GM04503 (cell line): ENCODE measurements at places on chromosomes 6 and 20.
A peak's percentile ranks its signal among the peaks of the same experiment; 100 is the strongest.

GRCh38 chr20:17326096-17326495, 99.3 kb downstream of the PCSK2 start:
- DNase-seq: no peak

- no peak for DNase-seq
Measured at GRCh38 chr6:50270415-50270814, 220.7 kb upstream of the DEFB112 start.

DNA sequence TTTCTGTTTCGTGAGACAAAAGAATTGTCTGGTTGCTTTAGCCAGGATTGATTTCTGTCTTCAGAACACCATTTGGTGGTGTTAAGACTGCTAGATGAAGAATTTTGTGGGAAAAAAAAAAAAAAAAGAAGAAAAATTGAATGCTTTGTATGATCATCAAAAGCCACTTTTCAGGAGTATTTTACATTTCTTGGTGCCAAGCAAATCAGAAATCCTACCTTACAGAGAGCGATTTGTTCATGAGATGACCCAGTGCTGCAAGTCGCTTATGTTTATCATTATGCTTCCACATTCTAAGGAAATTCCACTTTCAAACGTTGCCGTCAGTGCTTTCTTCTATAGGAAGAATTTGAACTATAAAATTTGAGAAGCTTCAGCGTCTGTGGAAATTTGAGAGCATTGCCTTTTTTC, 228.7 kb downstream of the BCKDHB start:
- no peak for DNase-seq

- no peak for DNase-seq
Measured at GRCh38 chr6:87105823-87106222, 10.9 kb upstream of the CGA start.

- DNase-seq: no peak
Measured at GRCh38 chr6:54718541-54719023, 128.0 kb upstream of the FAM83B start.

GRCh38 chr6:7523922-7524321, 17.5 kb upstream of the DSP start:
- DNase-seq: no peak

DNA sequence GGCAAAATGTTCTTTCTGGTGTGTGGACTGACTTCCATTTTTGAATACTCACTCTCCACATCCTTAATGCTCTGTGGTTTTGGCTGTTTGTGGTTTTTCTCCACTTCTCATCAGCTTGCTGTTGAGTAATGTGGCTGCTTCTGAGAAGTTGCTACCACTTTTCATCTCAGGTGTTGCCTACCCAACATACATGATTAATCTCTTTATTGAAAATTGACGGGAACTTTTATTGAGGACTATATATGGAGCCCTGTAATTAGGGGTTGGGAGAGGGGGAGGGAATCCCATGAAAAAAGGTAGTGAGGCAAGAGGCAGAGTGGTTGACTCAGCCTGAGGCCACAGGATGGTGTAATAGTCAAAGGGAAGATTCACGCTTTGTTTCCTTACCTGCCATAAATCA, 17.6 kb downstream of the IL22RA2 start:
- peak; percentile 11 for DNase-seq

DNA sequence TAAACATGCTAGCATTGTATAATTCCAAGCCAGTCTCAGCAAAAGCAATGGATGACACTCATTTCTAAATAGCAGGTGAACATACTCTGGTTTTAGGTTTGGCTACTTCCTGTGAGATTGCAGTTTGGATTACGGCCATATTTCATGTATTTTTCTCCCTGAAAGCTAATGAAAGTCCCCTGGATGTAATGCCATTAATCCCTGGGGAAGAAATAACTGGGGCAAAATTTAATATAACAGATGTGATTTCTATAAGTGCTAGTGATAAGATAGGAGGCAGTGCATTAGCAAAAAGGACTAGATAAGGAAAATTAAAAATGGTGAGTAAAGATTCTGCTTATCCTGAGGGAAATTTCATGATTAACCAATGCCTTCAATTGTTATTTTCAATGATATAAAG, 238.2 kb downstream of the ADGRB3 start:
- no peak for DNase-seq

DNA sequence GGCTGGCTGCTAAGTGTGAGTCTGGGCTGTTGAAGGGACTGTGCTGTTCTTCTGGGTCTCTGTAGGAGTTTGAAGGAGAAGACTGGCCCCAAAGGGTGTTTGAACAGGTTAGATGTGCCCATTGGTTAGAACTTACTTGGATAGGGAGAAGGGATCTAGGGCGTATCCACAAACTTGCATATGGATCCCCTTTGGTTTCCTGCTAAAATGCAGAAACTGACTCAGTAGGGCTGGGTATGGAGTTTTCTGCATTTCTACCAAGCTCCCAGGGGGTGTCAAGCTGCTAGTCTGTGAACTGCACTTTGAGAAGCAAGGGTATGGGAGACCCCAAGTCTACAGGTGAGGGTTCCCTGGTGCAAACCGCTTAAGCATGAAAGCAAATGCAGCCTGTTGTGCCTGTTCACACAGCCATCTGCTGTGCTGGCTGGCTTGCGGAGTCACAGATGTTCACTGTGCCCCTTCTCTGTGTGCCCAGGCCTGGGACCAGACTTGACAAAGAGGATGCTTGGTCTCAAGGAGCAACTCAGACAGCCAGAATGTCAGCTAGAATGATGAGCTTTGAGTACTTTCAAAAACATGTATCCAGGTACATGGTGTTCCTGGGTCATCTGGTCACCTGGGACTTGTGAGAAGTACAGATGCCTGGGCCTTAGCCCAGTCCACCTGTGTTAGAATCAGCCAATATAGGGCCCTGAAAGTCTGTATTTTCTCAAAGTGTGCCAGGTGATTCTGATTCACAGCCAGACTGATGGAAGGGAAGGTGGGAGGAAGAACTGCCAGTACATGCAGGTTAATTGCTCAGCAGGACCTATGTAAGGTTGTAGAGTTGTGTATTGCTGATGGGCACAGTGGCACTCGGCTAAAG, 7.4 kb downstream of the PPP1R16B start:
- DNase-seq: no peak

- no peak for DNase-seq
Measured at GRCh38 chr6:70415247-70415646, 1.9 kb downstream of the FAM135A start.

DNA sequence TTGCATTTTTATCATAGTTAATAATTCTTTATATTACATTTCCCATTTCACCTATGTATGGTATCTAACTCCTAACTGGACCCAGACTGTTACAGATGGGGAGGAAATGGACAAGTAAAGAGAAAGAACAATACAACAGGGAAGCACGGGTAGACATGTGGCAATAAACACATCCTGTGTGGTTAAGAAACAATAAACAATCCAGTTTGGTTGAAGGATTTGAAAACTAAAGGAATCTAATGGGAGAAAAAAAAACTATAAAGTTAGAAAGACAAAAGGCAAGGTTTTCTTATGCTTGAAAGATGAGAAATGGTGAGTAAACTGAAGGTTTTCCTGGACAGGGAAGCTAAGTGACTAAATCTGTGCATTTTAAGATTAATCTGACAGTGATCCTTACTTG, 34.9 kb upstream of the ALDH8A1 start:
- DNase-seq: no peak

GRCh38 chr20:57482148-57482547, 42.8 kb downstream of the CTCFL start:
- DNase-seq: no peak

GRCh38 chr20:1933465-1933870, 38.3 kb downstream of the SIRPA start:
- DNase-seq: no peak

DNA sequence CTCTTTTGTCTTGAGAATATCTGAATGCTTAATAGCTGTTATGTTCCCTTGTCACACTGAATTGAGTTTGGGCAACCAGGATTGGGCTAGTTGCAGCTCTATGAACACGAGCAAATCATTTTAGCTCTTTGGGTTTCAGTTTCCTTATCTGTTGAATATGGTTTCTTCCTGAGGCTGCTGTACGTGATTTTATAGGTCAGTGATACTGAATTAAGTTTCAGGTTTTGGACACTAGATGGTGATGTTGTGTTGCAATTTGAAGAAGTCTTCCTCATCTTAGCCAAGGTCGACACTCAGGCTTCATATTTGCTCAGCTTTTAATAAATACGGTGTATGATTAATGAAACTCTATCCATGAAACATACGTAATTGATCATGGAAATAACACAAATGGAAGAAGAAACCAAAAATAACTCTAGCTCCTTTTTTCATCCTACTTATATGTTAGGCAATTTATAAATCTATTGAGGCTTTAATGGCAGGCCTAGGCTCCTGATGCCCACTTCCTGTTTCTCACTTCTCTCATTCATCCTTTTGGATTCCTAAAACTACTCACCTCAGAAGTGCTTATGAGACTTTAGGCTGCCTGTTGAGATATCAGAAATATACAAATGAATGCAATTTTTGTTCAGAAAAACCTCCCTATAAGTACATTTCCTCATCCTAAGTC, 354.1 kb upstream of the MAP3K7 start:
- DNase-seq: peak; percentile 6

- DNase-seq: no peak
Measured at GRCh38 chr6:148491638-148492251, 149.1 kb downstream of the SASH1 start.

DNA sequence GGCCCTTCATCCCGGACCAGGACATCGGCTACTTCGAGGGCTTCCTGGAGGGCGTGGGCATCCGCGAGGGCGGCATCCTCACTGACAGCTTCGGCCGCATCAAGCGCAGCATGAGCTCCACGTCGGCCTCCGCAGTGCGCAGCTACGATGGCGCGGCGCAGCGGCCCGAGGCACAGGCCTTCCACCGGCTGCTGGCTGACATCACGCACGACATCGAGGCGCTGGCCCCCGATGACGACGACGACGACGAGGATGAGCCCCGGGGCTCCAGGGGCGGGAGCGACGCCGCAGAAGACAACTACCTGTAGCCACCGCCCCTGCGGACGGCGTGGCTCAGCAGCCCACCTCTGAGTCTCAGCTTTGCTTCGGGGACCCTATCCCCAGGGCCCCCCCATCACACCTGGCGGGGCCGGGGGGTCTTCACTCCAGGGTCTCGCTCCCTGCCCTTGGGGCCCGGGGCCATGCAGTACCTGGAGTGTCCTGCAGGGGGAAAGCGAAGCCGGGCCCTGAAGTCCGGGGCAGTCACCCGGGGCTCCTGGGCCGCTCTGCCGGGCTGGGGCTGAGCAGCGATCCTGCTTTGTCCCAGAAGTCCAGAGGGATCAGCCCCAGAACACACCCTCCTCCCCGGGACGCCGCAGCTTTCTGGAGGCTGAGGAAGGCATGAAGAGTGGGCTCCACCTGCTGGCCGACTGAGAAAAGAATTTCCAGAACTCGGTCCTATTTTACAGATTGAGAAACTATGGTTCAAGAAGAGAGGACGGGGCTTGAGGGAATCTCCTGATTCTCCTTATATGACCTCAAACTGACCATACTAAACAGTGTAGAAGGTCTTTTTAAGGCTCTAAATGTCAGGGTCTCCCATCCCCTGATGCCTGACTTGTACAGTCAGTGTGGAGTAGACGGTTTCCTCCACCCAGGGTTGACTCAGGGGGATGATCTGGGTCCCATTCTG, 20.8 kb upstream of the HCK start:
- DNase-seq: peak; percentile 30

GRCh38 chr20:33304046-33304445, 21.0 kb downstream of the BPIFB1 start:
- DNase-seq: no peak

GRCh38 chr6:163825033-163825432, 410.5 kb downstream of the QKI start:
- DNase-seq: no peak

GRCh38 chr20:11843289-11843688, 74.4 kb upstream of the BTBD3 start:
- no peak for DNase-seq

DNA sequence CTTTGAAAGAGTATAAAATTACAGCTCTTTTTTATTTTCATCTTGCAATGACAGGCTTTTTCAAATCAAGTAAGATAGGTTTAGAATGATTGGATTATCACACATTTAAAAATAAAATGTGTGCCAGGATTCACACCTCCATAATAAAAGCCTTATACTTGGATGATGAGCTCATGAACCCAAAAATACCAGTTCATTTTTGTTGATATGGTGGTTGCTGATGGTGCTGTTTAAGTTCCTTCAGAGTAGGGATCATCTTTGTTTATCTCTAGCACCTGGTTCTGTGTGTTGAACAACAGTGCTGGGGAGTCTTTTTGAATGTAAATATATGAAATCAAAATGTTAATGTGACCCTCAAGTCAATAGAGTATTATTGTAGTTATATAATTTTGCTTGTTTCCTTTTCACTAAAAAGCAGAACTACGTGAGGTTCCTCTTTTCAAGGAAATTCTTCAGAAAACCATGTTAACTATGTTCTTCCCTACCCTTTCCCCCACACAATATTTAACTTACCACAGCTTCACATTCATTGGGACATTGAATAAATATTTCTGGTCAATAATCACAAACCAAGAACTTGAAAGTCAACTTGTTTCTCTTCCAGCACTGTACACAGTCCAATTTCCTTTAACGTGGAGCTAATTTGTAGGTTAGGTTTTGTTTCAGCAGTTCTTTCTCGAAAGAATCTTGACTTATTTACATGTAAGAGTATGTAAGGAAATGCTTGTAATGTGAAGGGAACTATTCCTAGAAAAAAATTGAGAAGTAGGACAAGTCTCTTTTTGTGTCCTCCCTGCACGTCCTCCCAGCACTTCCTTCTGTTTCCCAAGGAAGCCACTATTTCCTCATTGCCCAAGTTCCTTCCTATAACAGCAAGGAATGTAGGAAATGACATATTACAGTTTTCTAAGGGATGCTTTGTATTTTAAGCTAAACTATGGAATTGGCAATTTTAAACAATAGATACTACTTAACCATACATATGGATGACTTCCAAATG, 945.9 kb upstream of the CITED2 start:
- no peak for DNase-seq

GRCh38 chr6:1063671-1064355, 248.1 kb upstream of the FOXQ1 start:
- no peak for DNase-seq

DNA sequence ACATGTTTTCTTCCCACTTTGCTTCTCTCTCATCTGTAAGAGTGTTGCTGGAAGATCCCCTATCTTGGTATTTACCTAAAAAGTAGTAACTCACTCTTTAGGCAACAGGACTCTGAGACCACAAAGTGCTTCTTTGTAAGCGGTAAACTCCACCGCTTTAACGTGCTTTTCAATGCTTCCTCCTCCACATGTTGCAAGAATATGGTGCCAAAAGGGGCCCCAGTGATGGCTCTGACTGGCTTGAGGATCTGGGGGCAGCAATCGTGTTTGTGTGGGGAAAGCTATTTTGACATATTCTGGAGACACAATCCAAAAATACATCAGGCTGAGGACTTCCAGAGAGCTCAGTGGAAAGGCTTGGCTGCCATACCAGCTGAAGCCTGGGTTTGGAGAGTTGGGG, 12.4 kb upstream of the CPNE5 start:
- no peak for DNase-seq

- DNase-seq: no peak
Measured at GRCh38 chr6:50707652-50708300, 5.5 kb upstream of the TFAP2D start.

GRCh38 chr20:41833739-41834138, 215.6 kb upstream of the CHD6 start:
- DNase-seq: no peak

DNA sequence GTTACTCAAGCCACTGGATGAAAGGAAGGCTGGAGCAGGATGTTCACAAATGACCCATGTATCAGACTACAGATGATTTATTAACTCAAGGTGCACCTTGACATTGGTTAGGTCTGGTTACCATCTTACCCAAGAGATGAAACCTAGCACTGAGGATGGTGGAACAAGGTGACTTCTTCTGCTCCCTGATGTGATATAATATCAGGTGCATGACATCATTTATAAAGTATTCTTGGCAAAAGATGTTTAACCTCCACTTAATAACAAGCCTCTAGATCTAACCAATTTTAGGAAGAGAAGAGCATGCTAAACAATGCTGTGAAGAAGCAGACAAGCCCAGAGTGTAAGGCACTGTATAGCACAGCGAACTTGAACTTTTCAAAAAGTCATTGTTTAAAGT, 100.9 kb downstream of the FYN start:
- DNase-seq: no peak
